HCEC 1CT (cell line): ENCODE measurements at places on chromosomes 6 and 20.

DNA sequence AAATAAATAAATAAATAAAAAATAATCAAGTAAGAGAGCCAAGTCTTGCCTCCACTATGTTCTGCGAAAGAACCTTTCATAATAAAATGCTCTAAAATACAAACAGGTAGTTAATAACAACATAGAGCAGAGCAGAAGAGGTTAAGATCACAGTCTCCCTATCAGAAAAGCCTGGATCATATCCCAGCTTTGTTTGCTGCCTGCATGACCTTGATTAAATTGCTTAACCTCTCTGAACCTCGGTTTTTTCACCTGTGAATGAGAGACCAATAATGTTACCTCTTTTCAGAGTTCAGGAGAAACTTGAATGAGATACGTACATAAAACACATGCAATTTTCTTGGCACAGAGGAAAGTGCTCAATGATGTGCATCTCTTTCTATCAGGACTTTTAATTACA is 44.4 kb downstream of the ARHGAP18 start:
- no peak for DNase-seq

- DNase-seq = peak; percentile 78
Measured at GRCh38 chr20:49276161-49276960, 1.5 kb downstream of the ZNFX1 start.

DNA sequence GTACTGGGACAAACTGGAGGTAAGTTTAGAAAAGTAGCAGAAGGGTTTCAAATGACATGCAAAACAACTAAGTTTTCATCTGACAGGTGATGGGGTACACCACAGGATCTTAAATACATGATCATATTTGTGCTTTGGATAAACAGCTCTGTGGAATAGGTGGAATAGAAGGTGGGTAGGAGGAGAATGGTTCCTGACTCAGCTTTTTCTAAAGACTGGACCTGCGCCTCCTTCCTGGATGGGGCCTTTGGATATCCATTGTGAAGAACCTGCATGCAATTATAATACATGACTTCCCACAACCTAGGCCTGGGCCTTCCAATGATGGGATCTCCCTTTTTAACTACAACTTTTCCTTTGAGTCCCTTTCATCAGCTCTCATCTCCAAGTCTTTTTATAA is 145.9 kb downstream of the AHI1 start:
- no peak for DNase-seq

GRCh38 chr20:62305149-62305764 is 2.5 kb downstream of the ADRM1 start:
- DNase-seq = no peak

DNA sequence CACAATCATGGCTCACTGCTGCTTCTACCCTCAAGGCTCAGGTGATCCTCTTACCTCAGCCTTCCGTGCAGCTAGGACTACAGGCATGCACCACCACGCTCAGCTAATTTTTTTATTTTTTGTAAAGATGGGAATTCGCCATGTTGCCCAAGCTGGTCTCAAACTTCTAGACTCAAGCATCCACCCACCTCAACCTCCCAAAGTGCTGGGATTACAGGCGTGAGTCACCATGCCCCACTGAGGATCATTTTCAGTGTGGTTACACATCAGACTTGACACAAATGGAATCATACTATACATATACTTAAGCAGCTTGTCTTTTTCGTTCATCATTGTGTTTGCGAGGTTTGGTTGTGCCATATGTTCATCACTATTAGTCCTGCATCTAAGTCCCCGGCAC is 26.6 kb downstream of the ZC3H12D start:
- peak; percentile 25 for DNase-seq

DNA sequence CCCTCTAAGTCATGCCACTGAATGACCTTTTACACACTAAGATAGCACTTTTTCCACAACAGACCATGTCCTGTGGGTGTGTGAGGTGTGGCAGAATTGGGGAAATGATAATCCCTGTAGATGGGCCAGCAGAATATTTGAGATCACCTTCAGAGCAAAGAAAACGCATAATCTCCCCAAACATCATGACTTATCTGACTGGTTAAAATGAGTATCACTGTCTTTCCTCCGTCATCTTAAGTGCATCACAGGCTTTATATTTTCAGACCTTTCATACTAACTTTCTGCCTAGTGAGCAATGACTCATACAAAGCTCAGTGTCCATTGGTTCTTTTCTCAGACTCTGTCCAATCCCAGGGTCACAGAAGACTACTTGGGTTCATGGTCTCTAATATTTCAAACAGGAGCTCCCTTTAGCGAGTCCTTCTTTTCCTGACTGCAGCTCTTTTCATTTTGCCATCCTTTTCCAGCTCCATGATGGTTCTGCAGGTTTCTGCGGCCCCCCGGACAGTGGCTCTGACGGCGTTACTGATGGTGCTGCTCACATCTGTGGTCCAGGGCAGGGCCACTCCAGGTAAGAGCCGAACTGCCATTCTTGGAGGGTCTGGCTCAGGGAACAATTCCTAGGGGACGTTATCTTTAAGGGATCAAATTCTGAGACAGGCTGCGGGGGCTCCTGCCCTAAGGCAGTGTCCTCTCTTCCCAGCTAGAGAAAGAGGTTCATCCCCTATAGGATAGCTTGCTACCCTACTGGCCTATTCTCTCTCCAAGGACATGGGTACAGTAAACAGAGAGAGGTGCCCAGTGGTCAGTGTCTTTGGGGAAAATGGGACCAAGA is at the start of gene HLA-DPB1:
Gene HLA-DPB1, plus strand, starts transcription at position 423 of the 838 bp plus-strand sequence. Its CDS starts 52 bp downstream, at position 475.
- peak; percentile 37 for DNase-seq

- DNase-seq = no peak
Measured at GRCh38 chr6:144302701-144303372, 17.7 kb downstream of the UTRN start.

- DNase-seq = no peak
Measured at GRCh38 chr6:156988276-156989158, 211.3 kb downstream of the ARID1B start.

GRCh38 chr20:33017542-33017941 is 10.0 kb downstream of the BPIFB2 start:
- DNase-seq = no peak
